ENCODE measurements at places on chromosomes 4 and X. TPM values are rescaled to one million over a fixed set of nuclear protein-coding genes. Genes with fewer than 3 reads are reported as not detected.

Gene UGT2A1
- polyA plus RNA-seq = 4.9 TPM

- no peak for DNase-seq
Observed at GRCh38 chr4:87093443-87094123, 126.8 kb downstream of the KLHL8 start.

GRCh38 chrX:73581002-73581628, 18.1 kb downstream of the CHIC1 start:
- DNase-seq = no peak

DNA sequence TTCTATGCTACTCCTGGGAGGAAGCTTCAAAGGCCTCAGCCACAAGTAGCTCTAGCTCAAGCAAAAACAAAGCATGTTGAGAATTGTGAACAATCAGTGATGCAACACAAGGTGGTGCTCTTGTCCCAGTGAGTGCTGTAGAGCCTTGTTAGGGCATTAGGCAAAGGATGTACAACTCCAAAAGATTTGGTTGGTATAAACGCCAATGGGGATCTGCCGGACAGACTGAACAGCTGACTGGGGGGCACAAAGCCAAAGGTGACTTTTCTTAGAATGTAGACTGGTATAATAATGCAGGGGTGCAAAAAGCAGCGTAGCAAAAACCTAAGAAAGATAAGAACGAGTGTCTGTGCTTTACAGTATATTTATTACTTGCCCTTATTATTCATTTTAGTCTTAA, 62.6 kb upstream of the ALB start:
- DNase-seq = peak; percentile 4

GRCh38 chr4:48804584-48805301, 24.7 kb upstream of the FRYL start:
- DNase-seq = no peak

DNA sequence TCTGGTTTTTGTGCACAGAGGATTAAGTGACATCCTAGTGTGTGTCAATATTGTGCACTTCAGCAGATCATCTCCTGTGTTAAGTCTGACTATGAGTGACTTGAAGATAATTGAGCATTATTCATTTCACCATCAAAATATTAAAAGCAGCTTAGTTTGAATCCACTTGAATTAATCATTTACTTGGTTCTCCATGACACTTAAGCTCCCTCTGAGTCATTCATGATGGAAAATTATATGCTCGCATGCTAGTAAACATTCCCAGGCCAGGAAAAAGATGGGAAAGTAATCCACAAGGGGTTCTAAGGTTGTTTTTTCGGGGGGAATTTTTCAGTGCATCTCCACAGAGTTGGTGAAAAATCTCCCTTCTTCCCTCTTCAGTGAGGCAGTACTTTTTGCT, 97.2 kb upstream of the EOLA2 start:
- DNase-seq = no peak

- DNase-seq = no peak
Observed at GRCh38 chrX:16971694-16972093, 25.2 kb downstream of the REPS2 start.

GRCh38 chr4:132982151-132982550, 166.9 kb upstream of the PCDH10 start:
- no peak for DNase-seq

- DNase-seq = peak; percentile 44
Observed at GRCh38 chr4:155667568-155668511, 1.2 kb downstream of the GUCY1A1 start.

DNA sequence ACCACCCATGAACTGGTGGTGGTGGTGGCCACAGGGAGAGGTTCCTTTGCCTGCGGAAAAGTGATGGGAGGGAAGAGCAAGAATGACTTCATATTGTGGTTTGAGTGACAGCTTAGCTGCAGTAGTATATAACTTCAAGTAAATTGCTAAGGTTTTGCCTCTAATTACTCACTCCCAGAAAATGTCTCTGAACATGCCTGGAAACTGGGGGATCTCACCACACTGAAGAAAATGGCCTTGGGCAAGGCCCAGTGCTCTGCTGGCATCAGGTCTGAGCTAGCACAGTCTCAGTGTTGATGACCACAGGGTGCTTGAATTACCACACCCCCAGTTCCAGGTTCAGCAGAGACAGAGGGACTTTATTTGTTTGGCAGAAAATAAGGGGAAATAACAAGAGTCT, 2085.4 kb downstream of the ARAP2 start:
- no peak for DNase-seq

Gene FAM9B
- polyA plus RNA-seq = 0.22 TPM

Gene SLC25A6
- 578 TPM for polyA plus RNA-seq

Gene CD40LG
- polyA plus RNA-seq = 0.14 TPM

Gene RAB9A
- 29.3 TPM for polyA plus RNA-seq

DNA sequence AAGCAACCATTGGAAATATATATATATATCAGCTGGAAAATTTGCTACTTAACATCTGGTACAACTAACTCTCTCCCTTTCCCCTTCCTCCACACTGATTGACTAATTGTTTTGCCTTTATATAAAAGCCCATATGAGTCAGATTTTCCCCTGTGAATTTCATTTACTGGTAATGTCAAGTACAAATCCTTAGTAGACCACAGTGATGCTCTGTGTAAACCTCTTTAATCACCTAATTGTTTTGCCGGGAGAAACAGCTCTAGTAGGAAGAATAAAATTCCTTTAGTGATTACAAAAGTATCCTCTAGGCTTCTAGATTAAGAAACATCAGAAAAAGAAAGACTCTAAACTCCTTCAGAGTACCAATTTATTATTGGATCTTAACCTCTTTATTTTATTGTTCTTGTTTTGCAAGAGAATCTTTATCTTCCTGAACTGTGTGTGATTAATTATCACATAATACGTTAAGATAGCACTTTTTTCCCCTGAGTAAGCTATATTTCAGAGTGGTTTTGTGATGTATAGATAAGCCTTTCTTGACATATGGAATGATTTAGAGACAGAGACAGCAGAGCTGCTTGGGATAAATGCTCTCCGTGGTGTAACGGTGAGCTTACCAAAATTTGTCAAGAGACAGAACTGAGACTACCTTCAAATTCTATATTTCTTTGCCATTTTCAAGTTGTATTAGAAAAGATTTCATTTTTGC, 1606.4 kb upstream of the TENM3 start:
- DNase-seq = no peak

Gene STOX2
- 11.3 TPM for polyA plus RNA-seq

Gene LUZP4
- polyA plus RNA-seq = not detected

- no peak for DNase-seq
Observed at GRCh38 chrX:154300816-154301215, 5.2 kb downstream of the TKTL1 start.
